Nucleus accumbens (tissue), 56 donors: ENCODE measurements at places on chromosomes 3 and 15.

- DNase-seq = no peak
These were observed 6.3 kb downstream of the INAFM2 start for GRCh38 chr15:40329804-40330203.

DNA sequence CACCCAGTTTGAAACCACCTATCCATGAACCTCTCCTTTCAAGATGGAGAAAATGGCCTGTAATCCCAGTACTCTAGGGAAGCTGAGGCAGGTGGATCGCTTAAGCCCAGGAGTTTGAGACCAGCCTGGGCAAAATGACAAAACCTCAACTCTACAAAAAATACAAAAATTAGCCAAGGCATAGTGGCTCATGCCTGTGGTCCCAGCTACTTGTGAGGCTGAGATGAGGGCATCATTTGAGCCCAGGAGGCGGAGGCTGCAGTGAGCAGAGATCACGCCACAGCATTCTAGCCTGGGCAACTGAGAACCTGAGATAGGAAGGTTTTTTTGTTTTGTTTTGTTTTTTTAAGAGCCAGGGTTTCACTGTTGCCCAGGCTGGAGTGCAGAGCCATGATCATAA is 5.4 kb downstream of the TKT start:
- DNase-seq = no peak

DNA sequence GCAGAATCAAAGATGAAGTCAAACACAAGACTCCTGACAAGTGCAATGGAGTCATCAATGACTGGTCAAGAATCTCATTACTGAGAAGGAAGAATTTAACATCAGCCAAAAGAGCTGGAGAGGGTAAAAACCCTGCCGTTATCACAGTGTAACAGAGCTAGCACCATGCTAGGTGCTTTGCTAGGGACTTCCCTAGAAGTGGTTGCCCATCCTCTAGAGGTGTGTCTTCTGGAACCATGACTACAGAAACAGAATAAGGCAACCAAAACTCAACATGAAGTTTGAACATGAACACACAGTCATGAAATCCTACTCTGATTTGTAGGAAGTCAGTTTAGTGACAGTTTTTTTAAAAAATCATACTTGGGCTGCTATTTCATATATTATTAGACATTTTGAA is 9.5 kb downstream of the ACAD11 start:
- DNase-seq = no peak

GRCh38 chr15:96331144-96331944 is 844 bp downstream of the NR2F2 start:
- no peak for DNase-seq

- DNase-seq = no peak
These were observed 151.9 kb upstream of the UBE2E1 start for GRCh38 chr3:23653647-23654525.

GRCh38 chr3:33089515-33089914 is 7.4 kb downstream of the GLB1 start:
- no peak for DNase-seq

DNA sequence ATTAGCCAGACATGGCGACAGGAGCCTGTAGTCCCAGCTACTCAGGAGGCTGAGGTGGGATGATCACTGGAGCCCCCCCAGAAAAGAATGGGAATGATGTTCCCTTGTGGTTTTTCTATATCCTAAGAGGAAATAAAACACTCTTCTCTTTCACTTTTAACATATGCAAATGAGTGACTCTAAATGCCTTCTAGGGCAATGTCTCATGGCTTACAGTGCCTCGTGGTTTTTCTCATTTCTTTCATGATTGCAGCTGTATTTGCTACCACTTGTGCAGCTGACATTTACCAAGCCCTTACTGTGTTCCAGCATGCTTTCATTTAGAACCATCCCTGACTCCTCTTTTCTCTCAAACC is 26.4 kb downstream of the STOML1 start:
- no peak for DNase-seq

DNA sequence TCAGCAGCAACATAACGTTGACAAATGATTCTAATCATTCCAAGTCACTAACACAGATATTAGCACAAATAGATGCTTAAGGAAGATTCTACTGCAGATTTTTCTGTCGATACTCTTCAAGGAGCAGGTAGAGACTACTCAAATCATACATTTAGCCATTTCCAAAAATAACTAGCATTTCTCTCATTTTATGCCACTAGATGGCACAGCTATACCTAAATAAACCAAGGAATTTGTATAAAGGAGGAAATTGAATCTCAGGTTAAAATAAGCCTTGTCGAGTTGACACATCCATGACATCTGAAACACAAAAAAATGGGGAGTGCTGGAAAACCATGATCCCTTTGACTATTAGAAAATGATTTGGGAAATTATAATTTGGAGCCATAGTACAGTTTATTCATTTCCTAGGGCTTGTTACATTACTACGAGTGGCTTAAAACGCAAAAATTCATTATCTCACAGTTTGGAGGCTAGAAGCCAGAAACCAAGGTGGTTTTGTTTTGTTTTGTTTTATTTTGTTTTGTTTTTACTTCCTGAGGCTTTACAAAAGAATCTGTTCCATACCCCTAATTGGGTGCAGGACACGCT is 59.5 kb upstream of the STRIT1 start:
- no peak for DNase-seq

- no peak for DNase-seq
These were observed 24.2 kb downstream of the MCTP2 start for GRCh38 chr15:94255540-94255939.

DNA sequence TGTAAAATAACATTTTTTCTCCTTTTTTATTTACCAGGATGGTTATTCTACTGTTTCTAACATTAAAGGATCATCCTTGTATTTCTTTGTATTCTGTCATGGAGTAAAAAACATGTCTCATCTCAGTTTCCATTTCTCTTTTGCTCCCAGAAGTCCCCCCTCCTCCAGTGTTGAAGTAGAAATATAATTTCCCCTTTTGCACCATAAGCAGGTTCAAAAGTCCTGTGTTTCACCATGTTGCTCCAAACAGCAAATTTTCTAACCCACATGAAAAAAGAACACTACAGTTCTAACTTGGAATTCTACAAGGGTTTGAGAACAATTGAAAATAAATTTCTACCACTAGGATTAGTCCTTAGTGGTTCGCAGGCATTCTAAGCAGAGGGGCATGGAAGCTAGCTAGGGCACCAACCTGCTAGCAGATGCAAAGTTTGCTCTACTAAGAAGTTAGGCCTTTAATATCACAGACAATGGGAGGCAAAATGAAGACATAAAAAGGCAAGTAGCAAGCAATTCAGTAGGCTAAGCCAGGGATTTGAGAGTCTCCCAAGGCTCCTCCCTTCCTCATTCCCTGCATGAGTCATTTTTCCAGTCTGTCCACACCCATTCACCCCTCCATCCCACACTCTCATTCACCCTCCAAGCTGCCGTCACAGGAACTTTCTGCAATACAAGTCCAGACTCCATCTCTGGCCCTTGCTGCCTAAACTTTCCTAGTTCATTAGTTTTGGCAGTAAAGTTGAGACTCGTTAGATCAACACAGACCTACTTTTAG is 2.3 kb upstream of the MBNL1 start:
- DNase-seq = no peak

GRCh38 chr15:70127770-70128413 is 30.2 kb upstream of the TLE3 start:
- DNase-seq = no peak

DNA sequence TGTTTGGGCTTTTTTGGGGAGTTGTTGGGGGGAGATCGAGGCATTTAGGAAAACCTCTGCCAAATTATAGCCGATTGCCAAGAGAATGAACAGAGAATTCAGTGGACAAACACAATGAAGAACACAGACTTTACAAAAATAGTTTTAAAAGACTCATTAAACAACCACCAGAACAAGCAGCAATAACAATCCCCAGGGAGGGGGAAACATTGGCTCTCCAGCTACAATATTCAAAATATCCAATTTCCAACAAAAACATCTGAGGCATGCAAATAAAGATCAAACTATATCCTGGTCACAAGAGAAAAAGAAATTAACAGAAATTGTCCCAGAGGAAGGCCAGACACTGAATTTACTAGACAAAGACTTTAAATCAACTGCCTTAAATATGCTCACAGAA is 24.5 kb upstream of the ANKRD28 start:
- no peak for DNase-seq

DNA sequence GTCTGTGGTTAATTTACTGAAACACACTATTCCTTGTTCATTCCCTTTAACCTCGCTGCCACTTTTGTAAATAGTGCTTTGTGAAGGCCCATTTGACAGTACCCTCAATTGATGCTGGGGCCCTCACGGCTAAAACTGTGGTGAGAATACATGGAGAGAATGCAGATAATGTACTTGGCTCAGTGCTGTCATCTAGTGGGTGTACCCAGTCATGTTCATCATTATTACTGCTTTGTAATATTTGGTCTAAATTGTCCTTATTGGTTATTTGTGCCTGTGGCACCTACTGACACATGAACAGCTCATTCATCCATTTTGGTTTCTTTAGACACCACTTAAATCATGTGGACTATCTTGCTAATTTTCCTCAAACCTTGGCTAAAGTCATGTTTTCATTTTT is 543.6 kb downstream of the EDEM1 start:
- no peak for DNase-seq

DNA sequence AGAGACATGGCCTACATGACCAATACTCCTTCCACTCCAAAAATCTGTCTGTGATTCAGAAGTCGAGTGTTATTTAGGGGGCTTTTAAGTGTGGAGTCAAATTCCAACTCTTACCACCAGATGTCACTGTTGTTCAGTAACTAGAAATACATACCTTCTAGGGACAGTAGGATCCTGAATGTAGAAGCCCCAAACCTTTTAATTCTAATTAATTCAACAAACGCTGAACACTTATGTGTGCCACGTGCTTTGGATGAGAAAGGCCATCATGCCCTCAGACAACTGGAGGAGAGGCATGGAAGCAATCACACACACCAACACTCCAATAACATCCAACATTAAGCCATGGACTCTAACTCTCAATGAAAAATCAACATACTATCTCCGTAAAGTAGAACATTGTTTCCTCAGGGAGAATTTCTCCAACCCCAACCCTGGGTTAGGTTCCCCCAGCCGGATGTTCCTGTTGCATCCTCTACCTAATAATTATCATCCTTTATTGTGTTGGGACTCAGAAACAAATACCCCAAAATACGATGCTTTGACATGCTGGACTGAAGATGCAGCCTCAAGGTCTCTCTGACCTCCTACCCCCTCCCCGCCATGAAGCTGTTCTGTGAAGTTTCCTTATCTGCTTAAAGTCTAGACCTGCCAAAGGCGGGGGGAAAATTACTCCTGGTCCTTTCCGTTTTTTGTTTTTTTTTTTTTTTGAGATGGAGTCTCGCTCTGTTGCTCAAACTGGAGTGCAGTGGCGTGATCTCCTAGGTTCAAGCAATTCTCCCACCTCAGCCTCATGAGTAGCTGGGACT is 8.0 kb upstream of the CCDC13 start:
- no peak for DNase-seq

DNA sequence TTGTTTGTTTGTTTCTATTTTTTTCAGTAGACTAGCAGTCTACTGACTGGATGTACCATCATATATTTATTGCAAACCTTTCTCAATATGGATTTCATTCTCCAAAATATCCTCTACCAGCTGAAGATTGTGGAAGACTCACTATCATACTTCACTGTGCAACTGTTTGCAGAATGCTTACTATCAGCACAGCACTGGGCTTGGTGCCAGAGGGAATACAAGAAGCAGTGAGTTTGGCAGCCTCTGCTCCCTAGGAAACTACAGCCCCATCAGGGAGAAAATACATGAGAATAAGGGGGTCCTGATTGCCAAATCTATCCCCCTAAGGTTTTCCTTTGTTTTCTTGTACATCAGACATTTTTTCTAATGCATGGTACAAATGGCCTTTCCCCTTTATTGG is 27.5 kb downstream of the AQP9 start:
- no peak for DNase-seq

DNA sequence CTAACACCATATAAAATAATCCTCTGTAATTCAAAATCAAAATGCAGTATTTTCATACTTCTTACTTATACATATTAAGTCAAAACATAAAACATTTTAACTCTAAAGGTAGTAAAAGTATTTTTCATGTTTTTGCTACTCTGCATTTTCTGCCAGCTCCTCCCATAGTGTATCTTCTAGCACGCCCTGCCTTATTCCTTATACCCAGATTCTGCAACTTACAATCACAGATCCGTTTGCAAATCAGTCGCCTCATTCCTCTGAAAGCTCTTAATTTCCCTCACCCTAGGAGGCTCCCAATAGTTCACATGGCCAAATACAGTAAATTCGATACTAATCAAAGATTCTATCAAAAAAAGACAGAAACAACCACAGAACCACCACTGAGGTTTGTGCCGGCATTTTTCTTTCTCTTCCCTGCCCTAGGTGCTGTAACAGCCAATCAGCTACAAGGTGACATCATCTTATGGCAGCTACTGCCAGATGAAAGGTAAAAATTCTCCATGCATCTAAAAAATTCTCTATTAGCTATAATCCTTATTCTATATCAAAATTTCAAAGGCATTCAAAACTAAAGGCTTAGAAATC is 72.9 kb downstream of the CLASP2 start:
- no peak for DNase-seq

GRCh38 chr3:51813539-51813938 is 34.5 kb upstream of the IQCF6 start:
- peak; percentile 28 for DNase-seq

- no peak for DNase-seq
These were observed 9.1 kb upstream of the HDAC11 start for GRCh38 chr3:13470894-13471574.

- no peak for DNase-seq
These were observed 598.2 kb downstream of the UNC13C start for GRCh38 chr15:54576298-54576935.

GRCh38 chr15:50485389-50485788 is 61.1 kb downstream of the USP50 start:
- no peak for DNase-seq

DNA sequence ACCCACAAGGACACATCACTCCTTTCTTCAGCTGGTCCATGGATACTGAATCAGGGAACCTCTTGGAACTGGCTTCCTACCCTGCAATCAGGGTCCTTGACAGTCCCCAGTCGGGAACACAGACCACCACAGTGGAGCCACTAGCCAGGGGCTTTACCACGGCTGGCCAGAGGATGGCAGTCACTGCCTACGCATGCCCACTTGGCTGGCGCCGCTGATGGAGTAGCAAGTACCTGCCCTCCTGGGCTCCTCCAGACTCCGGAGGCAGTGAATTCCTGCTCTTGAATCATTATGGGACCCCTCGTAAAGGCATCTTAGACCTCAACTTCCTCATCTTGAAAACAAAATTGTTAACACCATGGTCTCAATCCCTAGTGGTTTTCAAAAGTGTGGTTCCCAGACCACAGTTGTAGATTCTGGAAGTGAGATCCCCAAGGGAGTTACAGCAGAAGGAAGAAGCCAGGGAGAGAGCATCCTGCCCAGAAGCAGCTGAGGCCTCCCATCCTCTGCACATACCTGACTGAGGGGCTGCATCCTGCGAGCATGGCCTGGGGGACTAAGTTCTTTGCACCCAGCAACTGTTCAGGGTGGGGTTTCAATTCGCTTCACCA is 9.1 kb upstream of the SKIC8 start:
- peak; percentile 84 for DNase-seq

GRCh38 chr3:174116421-174116820 is 718.9 kb downstream of the NLGN1 start:
- no peak for DNase-seq

- no peak for DNase-seq
These were observed 303.4 kb upstream of the DNAJC19 start for GRCh38 chr3:181292984-181293383.
